NCI-H146 (cell line): ENCODE measurements at places on chromosomes 12 and 14.
A peak's percentile ranks its signal among the peaks of the same experiment; 100 is the strongest.

- peak; percentile 22 for DNase-seq
These were observed 36.7 kb upstream of the FERMT2 start for GRCh38 chr14:52987514-52987913.

DNA sequence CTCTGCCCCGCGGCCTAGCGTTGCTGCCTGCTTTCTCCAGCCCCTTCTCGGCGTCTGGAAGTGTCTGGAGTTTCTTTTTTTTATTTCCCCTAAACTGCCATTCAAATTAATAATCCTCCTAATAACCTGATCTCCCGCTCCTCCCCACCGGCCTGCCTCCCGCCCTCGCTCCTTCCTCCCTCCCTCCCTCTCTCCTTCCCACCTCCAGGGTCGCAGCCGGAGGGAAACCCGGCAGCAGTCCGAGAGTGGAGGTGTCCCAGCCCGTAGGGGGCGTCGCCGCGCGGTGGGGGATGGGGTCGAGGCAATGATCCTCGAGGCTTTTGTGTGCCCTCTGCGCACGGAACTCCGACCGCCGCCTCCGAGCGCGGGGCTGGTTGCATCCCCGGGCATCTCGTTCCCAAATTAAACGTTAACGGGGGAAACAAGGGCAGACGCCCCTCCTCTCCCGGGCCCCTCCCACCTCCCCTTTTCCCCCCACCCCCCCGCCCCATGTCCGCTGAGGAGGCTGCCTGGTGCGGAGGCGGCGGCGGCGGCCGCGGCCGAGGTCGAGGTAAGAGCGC lies 1.0 kb upstream of the SOCS2 start:
- peak; percentile 85 for DNase-seq

DNA sequence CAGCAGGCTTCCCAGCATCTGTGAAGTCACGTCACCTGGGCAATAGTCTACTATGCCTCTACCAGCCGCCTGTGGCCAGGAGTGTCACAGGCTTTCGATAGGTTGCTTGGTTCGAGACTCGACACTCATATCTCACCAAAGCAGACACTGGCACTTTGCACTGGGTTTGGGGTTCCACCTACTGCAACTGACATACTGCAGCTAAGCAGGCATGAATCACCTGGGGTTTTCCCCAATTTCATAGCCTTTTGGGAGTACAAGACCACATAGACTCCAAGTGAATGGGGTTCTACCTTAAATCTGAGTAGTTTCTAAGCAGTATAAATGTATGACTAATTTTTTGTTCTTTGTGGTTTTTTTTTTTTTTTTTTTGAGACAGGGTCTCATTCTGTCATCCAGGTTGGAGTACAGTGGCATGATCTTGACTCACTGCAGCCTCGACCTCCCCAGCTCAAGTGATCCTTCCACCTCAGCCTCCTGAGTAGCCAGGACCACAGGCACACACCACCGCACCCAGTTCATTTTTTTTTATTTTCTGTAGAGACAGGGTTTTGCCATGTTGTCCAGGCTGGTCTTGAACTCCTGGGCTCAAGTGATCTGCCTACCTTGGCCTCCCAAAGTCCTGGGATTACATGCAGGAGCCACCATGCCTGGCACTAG lies 32.1 kb downstream of the DMAC2L start:
- no peak for DNase-seq

DNA sequence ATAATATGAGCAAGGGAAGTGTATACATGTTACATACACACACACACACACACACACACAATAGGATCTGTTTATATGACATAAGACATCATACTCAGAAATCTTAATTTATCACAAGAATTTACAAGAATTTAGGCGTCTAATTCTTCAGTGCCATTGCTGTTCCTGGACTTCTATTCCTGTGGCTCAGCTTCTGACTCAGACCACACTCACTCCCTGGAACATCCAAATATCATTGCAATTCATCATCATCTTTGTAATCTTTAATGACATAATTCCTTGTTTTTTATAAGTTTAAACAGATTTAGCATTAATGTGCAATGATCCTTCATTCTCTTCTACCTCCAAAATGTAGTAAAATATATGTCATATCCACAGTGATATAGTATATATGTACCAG lies 544.2 kb downstream of the FOXG1 start:
- no peak for DNase-seq

DNA sequence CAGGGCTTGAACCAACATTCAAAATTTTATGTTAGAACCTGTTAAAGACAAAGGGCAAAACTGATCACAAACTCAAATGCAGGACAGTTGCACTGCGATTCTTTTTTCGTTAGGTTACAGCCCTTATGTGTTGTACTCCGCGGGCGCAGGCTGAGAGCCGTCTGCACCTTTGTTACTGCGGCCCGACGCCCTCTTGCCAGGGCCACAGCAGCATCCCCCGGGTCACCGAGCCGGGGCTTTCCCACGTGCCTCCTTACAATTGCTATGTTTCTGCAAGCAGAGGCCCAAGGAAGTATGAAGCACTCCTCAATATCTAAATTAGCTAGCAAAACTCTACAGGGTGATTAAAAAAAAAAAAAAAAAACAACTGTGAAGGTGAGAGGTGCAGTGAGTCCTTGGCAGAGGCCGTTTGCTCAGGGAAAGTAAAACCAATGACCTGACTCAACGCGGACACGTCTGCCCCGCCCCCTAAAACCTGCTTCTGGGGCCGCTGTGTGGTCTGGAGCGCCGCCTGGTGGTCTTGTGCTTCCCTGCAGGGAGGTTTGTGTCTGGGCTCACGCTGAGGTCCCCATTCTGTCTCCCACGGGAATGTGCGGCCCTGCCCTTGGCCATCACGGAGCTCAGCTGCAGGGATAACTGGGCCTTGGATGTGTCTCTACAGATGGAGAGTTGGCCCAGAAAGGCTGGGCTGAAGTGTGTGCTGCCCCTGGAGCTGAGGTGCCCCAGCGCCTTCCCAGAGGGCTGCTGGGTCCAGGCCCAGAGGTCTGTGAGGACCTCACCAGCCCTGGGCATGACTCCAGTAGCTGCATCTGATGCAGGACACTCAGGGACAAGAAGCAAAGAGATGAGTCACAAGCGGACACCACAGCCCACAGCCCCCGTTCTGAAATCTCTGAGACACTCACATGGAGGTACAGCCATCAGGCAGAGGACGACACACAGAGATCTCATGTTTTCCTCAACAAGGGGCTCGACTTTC lies 418.5 kb downstream of the TMEM121 start:
- peak; percentile 57 for DNase-seq

- DNase-seq = no peak
These were observed 30.5 kb downstream of the CLEC2D start for GRCh38 chr12:9699898-9700605.

DNA sequence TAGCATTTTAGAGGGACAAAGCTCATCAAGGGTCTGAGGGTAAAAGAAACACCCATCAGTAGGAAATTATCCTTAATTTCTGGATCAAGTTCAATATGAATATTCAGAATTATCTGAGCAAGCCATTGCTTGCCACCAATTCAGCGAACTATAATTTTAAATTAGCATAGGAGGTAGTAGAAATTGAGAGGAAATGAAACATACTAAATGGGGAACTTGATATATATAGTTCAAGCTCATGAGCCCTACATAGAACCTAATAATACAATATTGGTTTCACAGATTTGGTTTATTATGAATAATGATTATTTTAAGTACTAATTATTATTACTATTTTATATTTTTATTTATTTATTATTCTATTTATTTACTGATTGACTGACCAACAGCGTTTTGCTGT lies 42.1 kb upstream of the GXYLT1 start:
- no peak for DNase-seq

GRCh38 chr14:50085570-50086320 lies 30.6 kb downstream of the VCPKMT start:
- DNase-seq = no peak

DNA sequence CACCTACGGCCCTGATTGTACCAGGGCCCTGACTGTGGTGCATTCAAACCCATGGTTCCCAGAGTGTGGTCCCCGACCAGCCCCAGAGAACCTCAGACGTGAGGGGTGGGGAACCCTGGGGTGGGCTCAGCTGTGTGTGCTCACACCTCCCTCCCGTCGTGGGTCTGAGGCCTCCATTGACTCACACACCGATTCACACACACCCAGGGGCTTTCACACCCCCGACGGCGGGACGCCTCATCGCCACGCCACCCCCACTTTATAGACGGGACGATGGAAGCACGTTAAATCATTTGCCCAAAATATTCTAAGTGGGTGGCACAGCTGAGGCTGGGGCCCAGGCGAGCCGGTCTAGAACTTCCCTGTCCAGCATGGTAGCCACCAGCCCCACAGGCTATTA lies 3.4 kb upstream of the FBRSL1 start:
- DNase-seq = no peak

DNA sequence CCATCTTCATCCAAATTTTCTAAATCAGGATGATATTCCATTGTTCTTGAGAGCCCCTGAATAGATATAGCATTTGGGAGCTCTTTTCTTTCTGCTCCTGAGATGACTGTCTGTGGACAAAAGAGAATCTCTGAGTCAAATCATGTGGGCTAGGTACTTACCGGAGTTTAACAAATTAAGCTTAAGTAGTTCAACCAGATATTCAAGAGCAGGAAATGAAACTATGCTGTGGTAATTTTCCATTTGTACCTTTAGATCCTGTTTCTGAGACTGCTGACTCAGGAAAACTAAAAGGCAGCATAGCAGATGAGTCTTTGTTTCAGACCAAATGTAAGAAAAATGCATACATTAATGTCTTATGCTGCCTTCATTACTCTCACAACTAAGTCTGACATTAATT lies at the start of gene CLEC7A:
Gene CLEC7A, minus strand, starts transcription at position 158 of the 400 bp plus-strand sequence. Its CDS starts 117 bp downstream, at position 41.
- DNase-seq = no peak

GRCh38 chr12:66340131-66340530 lies 37.8 kb downstream of the HELB start:
- no peak for DNase-seq

DNA sequence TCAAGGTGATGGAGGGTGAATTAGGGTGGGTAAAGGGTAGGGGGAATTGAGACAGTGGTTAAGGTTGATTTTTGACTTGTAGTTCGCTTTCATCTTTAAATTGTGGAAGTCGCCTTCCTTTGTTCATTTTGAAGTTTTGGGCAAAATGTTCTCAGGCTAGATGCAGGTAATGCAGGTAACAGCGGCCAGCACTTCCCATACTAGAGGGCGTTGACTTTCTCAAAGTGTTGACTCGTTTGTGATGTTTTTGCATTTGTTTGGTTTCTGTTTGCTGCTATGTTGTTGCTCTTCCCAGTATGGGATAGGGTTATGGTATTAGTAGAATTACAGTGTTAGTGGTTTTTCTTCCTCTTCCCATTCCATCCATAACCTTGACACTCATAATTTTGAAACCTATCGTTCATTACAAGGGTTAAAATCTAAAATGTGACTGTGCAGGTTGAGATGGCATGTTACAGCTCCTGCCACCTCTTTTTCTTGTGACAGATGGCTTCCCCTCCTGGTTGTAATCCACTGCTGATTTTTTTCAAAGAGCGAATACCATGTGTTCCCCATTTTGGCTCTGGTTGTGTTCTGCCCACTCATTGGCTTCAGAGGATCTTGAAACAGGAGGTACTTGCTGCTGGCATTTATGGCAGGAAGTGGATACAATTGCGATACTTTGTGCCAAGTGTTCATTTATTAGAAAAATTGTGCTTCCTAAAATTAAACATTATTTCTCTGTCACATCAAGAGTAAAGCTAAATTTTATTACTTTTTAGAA lies 57.1 kb downstream of the ERC1 start:
- no peak for DNase-seq

GRCh38 chr14:68944162-68944561 lies 34.9 kb downstream of the ACTN1 start:
- no peak for DNase-seq

DNA sequence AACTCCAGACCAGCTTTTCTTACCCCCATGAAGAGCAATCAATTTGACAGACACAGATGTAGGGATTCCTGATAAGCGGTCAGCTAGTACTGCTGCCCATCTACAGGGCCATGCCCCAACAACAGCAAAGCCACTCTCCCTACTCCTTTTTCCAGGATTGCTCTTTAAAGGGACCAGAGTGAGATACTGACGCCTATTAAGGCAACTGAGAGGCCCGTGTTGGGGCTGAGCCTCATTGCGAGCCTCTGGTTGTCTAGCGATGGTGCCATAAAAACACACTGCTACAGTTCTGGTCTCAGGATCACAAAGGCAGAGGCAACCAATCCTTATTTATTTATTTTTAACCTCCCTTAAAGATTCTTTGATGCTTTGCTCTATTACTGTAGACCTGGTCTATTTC lies 31.1 kb downstream of the AK7 start:
- no peak for DNase-seq

- no peak for DNase-seq
These were observed 71.6 kb downstream of the PDE6H start for GRCh38 chr12:15044471-15044870.
